Coronary artery (tissue), 2 donors: ENCODE measurements at places on chromosomes 11 and 22.

DNA sequence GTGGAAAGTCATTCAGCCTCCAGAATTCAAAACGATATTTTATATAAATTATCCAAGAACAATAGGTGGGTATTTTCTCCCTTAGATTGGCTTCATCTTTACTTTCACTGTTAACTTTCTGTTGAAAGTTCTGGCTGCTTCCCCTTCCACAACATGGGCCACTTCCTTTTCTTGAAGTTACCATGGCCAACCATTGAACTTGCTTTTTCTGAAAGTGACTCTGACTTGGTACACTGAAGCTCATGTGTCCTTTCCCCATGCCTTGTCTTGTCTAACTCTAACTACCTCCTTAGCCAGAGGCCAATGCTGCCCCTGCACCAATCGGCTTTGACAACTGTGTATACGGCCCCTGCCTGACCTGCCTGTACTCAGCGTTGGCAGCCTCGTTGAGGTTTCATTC is 225.2 kb downstream of the FAT3 start:
- no peak for DNase-seq

DNA sequence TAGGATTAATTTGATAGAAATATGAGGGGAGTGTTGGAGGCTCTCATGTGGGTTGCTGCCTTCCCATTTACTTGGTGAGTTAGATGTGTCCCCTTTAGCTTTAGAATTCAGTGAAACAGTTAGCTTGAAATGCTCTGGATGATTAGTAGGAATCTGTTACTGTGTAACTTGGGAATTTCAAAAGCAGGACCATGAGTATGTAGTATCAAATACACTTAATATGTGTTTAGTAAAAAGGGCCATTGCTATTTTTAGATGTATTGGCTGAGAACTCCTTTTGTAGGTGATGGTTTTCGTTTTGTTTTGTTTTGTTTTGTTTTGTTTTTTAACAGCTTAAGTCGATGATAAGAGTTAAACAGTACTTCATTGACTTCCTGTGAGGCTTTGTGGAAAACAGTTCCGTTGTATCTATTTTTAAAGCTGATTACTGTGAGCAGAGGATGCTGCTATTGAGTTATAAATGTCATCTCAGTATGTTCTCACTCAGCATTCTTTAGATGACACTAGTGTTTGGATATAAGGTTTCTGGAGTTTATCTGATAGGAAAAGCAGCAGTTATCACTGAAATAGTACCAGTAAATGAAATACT is 53.5 kb downstream of the MCAM start:
- DNase-seq, result no peak

- no peak for DNase-seq
Observed at GRCh38 chr22:27537501-27537900, 264.1 kb downstream of the MN1 start.

GRCh38 chr22:47059701-47060161 is 297.3 kb downstream of the TBC1D22A start:
- no peak for DNase-seq

- DNase-seq, result no peak
Observed at GRCh38 chr11:29184939-29185890, 831.6 kb downstream of the KCNA4 start.

DNA sequence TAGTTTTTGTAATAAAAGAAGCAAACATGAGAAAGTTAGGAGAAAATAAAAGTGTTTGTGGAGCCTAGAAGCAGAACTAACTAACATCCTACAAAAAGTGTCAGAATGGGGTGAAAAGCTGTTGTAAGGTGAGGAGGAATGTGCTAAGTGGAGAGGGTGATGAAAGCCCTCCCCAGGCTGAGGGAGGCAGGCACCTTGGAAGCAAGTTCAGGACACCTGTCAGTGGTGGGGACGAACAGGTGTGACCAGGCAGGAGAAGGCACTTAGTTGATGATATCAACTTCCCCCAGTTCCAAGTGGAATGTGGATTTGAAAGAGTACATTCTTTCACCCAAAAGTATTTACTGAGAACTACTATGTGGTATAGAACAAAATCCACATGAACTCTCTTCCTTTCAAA is 18.7 kb upstream of the BMAL1 start:
- DNase-seq, result no peak

- no peak for DNase-seq
Observed at GRCh38 chr11:30365793-30366517, 43.1 kb downstream of the ARL14EP start.

GRCh38 chr11:92180664-92181251 is 43.9 kb upstream of the FAT3 start:
- DNase-seq, result no peak

- no peak for DNase-seq
Observed at GRCh38 chr11:5610446-5610845, 14.0 kb downstream of the TRIM6 start.

- DNase-seq, result peak; percentile 74
Observed at GRCh38 chr11:2940147-2940920, 11.1 kb upstream of the PHLDA2 start.

DNA sequence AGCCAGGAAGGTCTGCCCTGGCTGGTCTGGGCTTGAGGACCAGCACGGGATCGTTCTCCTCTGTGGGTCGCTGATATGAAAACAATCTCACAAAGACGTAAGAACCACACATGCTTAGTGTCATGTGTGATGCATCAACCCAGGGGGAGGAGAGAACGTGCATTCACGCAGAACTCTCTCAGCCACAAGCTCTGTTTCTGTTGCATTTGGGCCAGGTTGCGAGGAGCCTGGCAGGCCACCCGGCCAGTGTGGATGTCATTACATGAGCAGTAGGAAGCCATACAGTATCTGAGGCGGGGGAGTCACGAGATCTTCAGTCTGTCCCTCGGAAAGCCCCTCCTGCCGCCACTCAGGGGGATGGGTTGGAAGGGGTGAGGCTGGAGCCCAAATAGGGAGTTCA is 53.1 kb upstream of the KCNQ1OT1 start:
- no peak for DNase-seq

DNA sequence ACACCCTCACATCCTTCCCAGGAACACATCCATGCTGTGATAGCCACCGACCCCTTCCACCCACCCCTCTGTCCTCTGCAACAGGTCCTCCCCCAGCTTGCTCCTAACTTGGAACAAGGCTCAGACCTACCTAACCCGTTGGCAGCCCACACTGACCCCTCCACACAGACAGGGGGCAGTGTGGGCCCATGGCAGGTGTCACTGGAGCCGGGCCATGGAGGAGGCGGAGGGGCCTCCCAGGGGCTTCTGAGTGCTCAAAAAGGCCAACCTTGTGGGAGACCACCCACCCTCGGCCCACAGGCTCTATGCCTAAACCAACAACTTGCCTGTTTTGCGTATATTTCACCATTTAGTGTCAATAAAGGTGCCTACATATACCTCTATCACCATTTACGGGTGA is 57.0 kb downstream of the CERK start:
- DNase-seq, result no peak

GRCh38 chr11:116148056-116148455 is 624.7 kb downstream of the BUD13 start:
- DNase-seq, result no peak

GRCh38 chr11:69486056-69486772 is 4.8 kb downstream of the LINC01488 start:
- no peak for DNase-seq

DNA sequence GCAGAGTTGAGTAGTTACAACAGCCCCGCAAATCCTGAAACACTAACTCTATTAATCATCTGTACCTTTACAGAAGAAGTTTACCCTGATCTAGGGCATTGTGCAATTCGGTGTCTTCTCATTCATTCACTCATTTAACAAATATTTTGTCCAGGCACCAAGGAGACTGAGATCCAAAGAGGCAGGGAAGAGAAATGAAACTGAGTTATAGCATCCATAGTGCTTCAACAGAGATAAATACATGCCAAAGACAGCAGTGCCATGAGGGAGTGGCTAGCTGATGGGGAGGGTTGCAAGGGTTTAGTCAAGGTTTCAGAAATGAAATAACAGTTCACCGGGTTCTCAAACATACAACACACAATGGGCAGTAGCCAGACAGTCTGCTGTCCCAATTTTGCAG is 40.2 kb upstream of the MTNR1B start:
- DNase-seq, result no peak

DNA sequence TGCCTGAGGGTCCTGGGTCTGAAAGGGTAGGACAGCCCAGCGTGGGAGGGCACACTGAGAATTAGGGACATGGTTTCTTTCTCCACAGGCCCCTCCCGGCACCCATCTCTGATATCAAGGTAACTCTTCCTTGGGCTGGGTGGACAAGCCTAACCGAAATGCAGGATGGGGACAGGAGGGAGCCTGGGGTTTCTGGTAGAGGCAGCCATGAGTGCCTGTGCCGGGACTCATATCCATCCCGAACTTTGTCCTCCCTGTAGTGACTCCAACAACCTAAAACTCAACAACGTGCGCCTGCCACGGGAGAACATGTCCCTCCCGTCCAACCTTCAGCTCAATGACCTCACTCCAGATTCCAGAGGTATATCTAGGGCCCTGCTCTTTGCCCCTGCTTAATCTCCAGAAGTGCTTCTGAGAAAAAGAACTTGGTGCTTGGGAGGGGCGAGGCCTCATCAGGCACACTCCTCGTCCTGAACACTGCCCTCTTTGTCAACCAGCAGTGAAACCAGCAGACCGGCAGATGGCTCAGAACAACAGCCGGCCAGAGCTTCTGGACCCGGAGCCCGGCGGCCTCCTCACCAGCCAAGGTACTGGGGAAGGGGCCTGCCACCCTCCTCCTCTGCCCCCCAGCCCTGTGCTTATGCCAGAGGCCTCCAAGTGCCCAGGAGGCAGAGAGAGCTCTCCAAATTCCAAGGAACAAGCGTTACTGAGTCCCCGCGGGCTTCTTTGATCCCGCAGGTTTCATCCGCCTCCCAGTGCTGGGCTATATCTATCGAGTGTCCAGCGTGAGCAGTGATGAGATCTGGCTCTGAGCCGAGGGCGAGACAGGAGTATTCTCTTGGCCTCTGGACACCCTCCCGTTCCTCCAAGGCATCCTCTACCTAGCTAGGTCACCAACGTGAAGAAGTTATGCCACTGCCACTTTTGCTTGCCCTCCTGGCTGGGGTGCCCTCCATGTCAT is 3.1 kb downstream of the TMEM25 start:
- peak; percentile 62 for DNase-seq

GRCh38 chr22:40271440-40271839 is 74.9 kb upstream of the ADSL start:
- DNase-seq, result no peak

- no peak for DNase-seq
Observed at GRCh38 chr11:88421530-88421929, 84.0 kb upstream of the CTSC start.

DNA sequence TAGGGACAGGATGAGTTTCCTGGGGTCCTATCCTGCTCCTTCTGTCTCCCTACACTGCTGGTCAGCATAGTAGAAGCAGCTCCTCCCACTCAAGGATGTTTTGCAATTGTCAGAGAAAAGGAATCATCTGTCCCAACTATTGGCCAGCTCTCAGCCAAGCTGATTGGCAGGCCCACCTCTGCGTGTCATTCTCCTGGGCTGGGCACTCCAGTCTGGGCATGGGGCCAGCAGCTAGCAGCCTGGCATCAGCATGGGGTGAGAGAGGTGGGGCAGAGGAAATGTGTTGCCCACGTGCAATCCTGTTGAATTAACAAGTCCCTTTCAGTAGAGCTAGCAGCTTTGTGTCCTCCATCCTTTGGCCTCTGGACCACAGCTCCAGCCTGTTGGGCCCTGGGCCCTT is 14.1 kb downstream of the ANKK1 start:
- DNase-seq, result peak; percentile 45

DNA sequence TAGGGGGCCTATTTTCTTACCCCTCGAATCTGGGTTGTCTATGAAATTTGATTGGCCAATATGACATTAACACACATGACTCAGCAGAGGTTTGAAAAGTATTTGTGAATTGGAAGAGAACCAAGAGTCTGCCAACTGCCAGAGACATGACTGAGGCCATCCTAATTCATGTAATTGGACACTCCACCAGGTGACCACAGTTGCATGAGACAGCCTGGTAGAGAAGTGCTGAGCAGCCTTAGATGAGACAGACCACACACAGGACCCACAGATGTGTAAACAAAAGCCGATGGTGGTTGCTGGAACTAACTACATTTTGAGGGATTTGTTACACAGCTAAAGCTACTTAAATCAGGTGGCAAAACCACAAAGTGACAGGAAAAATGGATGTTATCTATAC is 855 bp upstream of the MS4A5 start:
- no peak for DNase-seq

DNA sequence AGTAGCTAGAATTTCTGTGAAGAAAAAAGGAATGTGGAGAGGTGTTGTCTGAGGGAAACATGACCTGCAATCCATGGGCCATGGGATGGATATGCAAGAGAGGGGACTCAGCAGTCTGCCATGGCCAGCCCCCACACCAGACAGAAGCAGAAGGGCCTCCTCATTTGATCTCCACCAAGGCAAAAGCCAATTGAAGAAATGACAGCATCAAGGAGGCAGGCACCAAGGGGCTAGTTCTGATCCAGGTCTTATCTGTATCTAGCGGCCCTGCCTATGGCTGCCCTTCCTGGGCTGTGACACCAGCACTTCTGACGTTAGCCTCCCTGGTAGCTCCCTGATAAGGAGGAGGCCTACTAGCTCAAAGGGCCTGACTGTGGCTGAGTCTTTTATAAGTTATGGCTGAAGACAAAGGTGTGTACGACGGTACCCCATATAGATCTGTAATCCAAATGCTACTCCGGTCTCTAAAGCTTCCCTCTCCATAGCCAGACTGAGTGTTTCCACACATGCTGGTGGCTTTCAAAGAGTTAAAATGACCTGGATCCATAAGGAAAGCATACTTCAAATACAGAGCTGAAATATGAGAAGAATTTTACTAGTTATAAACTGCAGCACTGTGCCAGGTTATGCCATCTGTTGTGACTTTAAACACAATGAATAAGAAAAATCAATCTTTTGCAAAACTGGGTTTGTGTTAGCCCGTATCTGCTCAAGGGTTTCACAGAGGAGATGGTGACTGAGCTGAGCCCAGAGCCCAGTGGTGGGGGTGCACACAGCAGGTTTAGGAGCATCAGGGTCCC is 34.4 kb downstream of the HIRA start:
- no peak for DNase-seq

DNA sequence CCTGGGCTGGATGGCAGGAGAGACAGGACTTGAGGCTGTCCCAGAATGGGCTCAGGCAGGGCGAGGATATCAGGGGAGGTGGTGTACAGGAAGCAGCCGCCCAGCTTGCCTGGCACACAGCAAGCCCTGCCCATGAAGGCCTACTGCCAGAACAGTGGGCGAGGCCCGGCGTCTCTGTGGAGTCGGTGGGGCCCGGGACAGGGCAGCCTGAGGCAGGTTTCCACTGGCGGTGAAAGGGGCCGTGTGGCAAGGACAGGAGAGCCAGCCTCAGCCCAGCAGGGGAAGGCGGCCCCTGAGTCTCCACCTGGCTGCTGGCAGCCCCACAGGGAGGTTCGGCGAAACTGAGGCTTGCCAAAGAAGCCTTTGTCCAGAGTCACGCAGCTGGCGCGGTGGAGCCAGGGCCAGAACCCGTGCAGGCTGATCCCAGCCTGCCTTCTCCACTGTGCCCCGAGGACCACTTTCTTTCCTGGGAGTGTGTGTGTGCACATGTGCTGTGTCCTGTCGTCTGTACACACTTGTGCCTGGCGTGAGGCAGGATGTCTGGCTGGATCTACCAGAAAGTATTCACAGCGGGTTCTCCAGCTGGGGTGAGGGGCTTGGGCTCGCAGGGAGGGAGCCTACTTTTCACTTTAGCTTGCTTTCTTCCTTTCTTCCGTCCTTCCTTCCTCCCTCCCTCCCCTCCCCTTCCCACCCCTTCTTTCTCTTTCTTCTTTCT is 1.2 kb downstream of the TSPO start:
- DNase-seq, result peak; percentile 87
